ENCODE measurements at places on chromosomes 5 and 9.

GRCh38 chr5:107682533-107682932 lies 11.8 kb upstream of the EFNA5 start:
- no peak for DNase-seq

DNA sequence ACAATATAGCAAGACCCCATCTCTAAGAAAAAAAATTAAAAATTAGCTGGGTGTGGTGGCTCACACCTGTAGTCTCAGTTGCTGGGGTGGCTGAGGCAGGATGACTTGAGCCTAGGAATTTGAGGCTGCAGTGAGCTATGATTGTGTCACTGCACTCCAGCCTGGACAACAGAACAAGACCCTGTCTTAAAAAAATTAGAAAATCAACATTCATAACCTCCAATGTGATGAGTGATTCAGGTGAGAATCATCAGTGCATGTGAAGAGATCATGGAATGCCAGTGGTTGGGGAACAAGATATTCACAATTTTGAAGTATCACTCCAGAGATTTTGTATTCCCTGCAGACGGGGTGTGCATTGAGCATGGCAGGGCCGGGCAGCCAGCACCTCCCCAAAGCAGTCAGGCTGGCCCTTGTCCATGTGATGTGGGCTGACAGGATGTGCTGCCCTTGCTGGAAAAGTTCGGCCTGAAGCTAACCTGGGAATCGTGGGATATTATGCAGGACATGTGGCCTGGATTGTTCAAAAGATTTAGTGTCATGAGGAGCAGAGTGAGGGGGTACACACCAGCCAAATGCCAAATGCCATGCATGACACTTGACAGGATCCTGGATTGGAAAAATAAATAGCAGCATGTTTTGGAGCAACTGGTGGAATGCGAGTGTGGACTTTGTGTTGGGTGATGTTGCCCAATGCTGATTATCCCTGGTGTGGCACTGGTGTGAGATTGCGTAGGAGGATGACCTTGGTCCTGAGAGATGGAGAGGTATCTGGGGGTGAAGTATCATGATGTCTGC lies 189.0 kb downstream of the RGS3 start:
- no peak for DNase-seq

GRCh38 chr9:98251551-98251950 lies 3.9 kb downstream of the TBC1D2 start:
- DNase-seq, result no peak

GRCh38 chr9:133135146-133135745 lies 14.2 kb upstream of the RALGDS start:
- DNase-seq, result peak; percentile 80

GRCh38 chr9:124733964-124734740 lies 37.0 kb downstream of the NR6A1 start:
- no peak for DNase-seq

All from left ventricle myocardium superior (tissue), 1 donor.